ENCODE measurements at places on chromosomes 2 and 18.
A peak's percentile ranks its signal among the peaks of the same experiment; 100 is the strongest.

DNA sequence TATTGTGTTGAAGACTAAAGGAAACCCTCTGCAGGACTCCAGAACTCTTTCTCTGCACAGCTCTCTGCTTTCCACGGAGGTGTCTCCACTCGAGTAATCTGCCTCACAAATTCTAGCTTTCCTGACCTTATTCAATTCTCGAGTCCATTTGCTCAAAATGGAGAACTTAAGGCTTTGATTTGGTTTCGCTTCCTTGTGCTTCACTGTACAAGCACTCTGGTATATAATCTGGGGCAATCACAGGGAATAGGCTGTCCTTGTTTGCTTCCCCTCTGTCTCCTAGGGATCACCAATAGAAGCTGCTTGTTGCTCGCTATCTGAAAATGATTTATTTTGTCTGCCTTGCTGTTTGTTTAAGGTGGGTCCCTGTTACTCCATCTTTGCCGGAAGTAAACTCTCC lies 129.1 kb upstream of the DOCK10 start:
- DNase-seq = no peak

DNA sequence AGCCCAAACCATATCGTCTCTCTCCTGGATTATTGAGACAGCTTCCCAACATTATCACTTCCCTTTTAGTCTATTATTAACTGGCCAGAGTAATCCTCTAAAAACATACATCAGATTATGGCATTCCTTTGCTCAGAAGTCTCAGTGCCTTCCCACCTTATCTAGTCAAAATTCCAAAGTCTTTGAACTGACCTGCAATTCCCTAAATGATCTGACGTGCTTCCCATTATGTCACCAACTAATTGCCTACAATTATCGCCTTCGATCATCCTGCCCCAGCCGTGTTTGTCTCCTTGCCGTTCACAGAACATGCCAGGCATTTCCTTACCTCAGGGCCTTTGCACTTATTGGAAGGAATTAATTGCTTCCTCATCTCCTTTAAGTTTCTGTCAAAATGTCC lies 332.4 kb downstream of the IRS1 start:
- no peak for DNase-seq

DNA sequence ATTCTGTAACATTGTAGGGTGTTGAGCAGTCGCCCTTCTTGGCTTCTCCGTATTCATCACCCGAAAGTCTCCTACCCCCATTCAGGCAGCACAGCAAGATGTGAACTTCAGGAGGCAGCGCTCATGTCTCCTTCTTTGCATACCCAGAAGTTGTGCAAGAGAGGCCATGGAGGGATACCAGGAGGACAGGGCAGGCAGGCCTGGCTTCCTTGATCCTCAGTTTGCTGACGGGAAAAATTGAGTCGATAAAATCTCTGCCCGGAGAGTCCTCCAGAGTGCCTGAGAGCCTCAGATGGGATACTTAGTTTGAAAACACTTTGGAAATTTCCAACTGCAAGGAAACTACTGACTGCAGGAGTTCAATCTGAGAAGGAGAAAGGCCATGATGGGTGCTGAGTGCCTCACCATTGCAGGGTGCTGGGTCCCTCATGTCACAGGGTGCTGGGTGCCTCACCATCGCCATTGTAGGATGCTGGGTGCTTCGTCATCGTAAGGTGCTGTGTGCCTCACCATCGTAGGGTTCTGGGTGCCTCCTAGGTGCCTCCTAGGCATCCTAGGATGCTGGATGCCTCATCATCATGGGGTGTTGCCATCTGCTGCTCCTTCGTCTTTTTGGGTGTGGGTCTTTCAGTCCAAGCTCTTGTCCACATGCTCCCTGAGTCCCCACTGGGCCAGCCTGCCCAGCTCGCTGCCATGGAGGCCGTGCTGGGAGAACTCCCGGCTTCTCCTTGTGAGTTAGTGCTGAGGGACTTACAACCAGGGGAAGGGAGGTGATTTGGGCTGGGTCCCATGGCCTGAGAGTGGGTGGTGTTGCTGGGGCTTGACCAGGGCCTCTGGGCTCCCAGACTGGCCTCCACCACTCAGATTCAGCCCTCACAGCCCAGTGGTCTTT lies 162.4 kb downstream of the DDX1 start:
- DNase-seq = no peak

DNA sequence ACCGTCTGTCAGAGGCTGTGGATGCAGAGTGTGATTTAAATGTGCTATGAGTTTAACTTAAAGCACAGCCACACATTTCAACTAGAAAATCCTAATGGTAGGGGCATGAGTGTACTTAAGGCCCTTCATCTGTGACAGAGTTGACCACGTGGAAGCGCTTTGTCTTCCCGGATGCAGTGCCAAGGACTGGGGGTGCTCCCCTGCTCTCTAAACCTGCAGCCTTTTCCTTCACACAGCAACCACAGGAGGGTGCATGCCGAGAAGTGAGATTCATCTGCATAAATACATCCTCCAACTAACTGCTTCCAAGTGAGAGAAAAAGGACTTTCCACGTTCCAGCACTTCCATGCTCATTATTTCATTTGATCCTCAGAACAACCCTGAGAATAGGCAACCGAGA lies 149.6 kb downstream of the MYT1L start:
- no peak for DNase-seq

DNA sequence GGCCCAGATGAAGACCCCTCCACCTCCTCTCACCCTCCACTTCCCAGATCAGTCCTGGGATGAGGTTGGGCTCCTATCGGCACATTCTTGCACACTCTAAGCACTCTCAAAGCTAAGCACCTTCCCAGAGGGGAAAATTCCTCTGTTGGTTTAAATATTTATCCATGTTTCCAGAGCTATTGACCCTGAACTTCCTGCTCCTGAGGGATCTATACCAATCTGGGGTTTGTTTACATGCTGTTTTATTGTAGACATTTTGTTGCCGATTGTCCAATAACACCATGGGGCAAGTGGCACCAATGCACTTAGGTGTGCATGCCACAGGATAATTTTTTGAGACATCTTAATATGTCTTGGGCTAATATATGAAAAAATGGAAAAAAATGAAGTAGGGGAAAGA lies 476.2 kb downstream of the SLC4A3 start:
- no peak for DNase-seq

DNA sequence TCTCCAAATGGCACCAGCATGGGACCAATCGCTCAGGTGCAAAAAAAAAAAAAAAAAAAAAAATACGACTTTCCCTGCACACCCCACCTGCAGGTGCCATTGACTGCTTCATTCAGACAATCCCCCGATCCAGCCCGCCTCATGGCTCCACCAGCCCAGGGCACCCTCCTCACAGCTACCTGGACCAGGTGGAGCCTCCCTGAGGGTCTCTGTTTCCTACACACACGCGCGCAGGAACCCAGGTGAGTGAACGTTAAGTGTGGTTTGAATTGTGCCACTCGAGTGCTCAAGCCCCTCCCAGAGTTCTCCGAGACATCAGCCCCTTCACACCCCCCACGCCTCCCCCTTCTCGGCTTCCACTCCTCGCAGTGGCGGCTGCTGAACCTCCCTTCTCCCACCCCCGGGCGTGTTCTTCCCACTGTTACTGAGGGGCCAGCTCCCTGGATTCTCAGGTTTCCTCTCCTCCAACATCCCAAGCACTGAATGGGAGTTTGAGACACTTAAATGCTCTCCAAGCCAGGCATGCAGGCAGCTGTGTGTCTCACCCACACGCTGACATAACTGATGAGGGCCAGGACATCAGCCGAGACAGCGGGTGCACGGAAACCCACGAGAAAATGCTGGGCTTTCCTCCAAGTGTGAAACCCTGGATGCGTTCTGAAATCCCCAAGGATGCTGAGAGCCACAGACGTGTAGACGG lies 88.8 kb upstream of the SNTG2 start:
- no peak for DNase-seq

DNA sequence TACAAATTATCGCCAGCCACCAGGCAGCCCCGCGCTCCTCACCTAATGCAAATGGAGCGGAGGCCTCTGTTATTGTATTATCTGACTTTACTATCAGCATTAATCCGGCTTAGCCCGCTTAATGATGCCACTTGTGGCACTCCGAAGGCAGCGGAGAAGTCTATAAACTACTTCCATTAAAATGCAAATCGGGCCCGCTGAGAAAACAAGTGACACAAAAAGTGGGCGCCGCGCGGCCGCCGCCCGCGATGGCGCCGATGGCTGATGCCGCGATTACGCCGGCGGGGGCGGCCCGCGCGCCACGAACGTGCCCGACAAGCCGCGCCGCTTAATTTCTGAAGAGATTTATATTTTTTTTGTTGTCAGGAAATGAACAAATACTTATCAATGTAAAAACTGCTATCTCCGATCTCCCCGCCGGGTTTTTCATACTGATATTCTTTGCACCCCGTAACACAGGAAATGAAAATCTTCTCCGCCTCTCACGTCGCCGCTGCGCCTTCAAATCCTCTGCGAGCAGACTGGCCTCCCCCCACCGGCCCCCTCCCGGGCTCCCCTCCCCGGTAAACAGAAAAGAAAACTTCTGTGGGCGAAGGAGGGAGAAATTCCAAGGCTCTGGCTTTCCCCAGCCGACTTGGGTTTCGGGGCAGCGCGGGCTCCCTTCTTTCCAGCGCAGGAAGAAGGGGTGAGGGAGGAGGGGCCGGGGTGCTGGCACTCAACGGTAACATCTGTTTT lies 221.8 kb downstream of the INSIG2 start:
- DNase-seq = peak; percentile 50

DNA sequence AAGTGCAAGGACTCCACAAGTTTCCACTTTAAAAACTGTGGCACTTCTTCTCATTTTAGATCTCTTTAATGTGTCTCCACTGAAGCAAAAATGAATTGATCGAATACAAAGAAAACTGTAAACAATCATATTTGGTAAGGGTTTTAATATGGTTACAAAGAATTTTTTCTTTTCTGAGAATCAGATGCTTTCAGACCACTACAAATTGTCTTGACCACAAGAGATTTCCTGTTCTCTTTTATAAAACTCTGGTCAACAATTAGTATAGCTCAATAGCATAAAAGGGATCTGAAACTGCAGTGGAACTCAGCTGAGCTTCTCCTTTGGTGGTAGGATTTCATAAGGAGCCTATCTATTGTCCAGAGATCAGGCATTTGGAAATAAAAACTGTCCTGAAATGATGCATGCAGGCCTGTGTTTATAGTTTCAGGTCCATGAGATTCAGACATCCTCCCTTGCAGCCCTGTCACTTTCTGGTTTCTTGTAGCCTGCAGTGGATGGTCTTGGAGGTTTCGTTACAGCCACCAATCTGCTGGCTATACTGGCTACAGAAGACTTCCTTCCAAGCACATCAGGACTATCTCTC lies 120.0 kb downstream of the DOCK10 start:
- no peak for DNase-seq

GRCh38 chr2:100954044-100954420 lies 48.1 kb upstream of the RPL31 start:
- DNase-seq = no peak

DNA sequence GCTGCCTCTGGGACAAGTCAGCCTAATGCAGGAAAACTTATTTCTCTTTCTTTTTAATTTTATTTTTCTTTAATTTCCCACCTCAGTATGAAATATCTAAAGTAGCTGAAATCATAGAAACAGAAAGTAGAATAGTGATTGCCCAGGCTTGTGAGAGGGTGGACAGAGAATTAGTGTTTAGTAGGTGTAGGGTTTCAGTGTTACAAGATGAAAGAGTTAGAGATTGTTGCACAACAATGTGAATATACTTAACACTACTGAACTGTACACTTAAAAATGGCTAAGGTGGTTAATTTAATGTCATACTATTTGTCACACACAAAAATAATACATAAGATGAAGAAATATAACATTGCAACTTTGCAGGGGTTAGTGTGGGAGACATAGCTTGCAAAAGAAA lies 80.8 kb downstream of the NAT8 start:
- no peak for DNase-seq

DNA sequence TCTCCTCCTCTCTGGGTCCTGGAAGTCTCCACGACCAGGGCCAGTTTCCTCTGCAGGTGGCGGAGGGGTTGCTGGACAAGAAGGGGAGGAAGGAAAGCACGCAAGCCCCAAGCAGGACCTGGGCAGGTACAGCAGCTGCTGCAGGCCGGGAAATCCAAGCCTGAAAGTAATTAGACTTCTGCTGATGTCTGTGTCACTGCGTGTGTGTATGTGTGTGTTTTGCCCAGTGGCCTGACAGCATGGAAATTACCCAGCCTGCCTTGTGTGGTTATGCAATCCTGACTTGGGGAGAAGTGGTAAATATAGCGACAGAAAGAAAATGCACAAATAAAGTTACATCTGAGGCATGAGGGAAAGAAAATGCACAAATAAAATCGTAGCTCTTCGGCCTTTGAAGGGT lies 121.8 kb upstream of the ZBTB14 start:
- no peak for DNase-seq

GRCh38 chr2:201285499-201285898 lies 25.2 kb downstream of the CASP8 start:
- no peak for DNase-seq

DNA sequence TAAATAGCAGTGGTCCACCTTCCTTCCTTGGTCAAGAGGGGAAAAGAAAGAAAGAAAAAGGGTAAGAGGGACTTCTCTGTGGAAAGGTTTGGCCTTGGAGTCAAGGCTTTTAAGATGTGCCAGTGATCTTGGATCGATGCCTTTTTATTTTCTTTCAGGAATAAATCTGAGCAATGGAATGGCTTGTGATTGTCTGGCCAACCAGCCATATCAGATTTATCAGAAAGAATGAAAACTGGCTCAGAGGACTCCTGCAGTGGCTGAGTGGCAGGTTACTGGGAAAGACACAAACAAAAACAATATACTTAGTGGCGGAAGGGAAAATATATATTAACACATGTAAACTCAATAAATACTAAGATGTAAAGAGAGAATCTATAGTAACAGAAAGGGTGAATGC lies 4.3 kb downstream of the ERBB4 start:
- no peak for DNase-seq

GRCh38 chr2:1800716-1801388 lies 56.5 kb upstream of the PXDN start:
- no peak for DNase-seq

GRCh38 chr2:151931756-151932155 lies 103.5 kb upstream of the ARL5A start:
- no peak for DNase-seq

DNA sequence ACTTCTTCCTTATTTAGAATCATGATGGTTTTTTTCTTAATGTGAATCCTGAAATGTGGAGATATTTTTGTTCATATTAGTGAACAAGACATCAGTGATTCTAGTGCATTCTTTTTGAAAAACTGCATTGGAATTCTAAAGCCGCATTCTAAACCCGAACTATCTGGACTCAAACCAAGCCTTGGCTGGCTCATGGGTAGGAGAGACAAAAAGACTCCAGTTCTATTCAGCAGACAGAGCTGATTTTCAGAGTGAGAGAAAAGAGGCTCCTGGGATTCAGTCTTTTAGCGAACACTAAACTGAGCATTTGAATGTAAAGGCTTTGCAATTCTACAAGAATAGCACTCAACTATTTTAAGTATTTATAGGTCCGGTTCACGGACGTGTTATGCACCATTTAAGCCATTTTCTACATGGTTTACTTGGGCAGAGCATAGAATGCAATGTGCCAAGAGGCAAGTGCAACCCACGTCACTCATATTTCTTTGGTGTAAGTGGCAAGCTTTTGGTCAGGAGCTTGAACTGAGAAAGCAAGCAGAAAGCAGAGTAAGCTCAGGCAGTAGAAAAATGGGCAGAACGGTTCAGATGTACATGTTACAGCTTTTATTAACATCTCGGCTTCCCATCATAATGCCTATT lies 227.3 kb upstream of the RAB12 start:
- DNase-seq = peak; percentile 47

Data from AG08396 (cell line).